LoVo (cell line): ENCODE measurements at places on chromosomes 11 and 22.

DNA sequence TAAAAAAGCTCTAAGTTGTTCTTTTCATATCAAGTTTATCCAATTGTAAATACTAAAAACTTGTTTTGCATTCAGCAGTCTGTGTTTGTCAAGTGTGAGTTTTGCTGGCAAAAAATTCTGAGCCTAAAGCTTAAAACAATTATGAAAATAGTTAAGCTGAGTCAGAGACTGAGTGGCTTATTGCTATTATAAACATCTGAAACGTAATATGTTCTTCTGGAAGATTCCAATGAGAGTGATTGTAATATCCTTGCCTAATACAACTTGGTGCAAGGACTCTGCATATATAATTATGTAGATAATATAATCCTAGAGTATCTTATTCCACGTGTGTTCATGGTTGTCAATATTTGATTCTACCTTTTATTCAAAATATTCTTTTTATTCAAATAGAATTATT is 14.1 kb upstream of the NUP50 start:
- no peak for DNase-seq

DNA sequence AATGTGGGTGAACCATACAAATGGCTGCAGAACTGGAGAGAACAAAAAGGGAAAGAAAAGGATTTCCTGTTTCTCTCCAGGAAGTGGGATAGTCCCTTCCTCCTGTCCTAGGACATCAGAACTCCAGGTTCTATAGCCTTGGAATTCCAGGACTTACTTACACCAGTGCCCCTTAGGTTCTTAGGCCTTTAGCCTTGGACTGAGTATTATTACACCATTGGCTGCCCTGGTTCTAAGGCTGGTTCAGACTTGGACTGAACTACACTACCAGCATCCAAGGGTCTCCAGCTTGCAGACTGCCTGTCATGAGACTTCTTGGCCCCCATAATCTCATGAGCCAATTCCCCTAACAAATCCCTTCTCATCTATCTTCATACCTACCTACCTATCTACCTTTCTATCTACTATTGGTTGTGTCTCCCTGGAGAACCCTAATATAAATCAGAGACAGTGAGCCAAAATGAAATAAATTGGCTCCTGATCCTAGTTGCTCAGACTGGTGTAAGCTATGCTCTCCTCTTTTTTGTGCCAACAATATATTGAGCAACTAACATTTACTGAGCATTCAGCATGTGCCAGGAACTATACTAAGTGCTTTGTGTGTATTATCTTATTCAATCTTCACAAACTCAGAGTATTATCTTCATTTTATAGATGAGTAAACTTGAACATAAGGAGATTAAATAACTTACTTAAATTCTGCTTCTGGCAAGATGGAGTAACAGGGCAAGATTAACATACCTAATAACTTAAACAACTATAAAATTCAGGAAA is 303.7 kb downstream of the TTC28 start:
- DNase-seq = no peak

DNA sequence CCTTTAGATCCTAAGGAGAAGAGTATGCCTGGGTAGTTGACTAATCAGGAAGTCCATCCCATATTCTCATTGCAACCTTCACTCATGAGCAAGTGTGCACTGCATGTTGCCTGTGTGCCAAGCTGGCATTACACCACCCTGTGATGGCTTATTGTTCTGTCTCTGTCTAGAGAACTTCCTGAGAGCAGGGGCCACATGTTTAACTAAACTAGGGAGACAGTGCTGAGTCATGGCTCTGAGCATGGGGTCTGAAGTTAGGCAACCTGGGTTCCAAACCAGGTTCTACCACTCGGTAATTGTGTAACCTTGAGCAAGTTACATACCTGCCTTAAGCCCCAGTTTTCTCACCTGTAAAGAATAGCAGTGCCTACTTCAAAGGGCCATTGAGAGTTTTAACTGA is 39.6 kb downstream of the CSNK2A3 start:
- DNase-seq = no peak

DNA sequence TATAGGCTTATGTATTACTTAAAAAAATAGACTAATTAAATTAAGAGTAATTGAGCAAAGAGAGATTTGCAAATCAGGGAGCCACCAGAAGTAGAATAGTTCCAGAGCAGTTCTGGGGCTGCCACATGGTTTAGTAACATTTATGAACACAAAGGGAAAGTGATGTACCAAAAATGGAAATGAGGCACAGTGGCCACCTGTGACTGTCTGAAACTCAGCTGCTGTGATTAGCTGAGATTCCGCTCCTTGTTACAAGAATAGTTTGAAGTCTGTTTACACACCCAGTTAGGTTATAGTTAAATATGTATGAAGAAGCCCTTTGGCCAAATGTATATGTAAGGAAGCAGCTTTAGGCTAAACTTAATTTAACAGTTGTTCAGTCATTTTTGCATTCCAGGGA is 901.5 kb upstream of the CHORDC1 start:
- no peak for DNase-seq
